ENCODE measurements at places on chromosomes 3 and 15.
A peak's percentile ranks its signal among the peaks of the same experiment; 100 is the strongest.

DNA sequence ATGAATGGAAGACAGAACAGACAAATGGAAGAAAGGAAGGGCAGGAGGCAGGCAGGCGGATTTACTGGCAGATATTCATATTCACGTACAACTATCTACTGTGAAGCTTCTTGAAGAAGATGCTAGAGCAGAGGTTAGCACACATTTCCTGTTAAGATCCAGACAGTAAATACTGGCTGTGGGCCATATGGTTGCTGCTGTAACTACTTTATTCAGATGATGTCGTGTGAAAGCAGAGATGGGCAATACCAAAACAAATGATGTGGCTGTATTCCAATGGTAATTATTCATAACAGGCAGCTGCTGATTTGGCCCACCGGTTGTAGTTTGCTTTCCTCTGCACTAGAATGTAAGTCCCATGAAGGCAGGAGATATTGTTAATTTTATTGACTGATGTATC lies 115.7 kb upstream of the PRTG start:
- no peak for DNase-seq

GRCh38 chr3:193943200-193943599 lies 192.7 kb upstream of the HES1 start:
- DNase-seq: no peak

GRCh38 chr3:48747015-48747615 lies 30.1 kb upstream of the IP6K2 start:
- no peak for DNase-seq

- DNase-seq: no peak
Observed at GRCh38 chr3:142943870-142944269, 19.6 kb downstream of the PAQR9 start.

GRCh38 chr15:75732809-75733451 lies 20.3 kb upstream of the CSPG4 start:
- peak; percentile 44 for DNase-seq

DNA sequence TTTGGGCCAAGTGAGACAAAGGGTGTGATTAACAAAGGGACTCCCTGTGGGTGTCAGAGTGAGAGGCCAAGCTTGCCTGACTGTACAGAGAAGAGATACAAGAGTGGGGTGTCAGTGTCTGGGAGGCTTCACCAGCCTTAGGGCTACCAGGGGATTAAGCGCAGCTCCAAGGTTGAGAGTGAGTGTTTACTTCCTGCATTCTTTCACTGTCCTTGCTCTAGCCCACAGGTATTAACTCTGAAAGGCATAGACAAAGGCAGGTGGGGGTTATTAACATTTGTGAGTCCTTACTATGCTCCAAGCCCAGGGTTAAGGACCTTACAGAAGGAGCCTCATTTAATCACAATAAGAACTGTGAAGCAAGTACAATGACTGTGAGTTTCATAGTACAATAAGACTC lies 107.6 kb downstream of the IL20RB start:
- DNase-seq: no peak

GRCh38 chr3:134827213-134827612 lies 32.2 kb downstream of the EPHB1 start:
- no peak for DNase-seq

DNA sequence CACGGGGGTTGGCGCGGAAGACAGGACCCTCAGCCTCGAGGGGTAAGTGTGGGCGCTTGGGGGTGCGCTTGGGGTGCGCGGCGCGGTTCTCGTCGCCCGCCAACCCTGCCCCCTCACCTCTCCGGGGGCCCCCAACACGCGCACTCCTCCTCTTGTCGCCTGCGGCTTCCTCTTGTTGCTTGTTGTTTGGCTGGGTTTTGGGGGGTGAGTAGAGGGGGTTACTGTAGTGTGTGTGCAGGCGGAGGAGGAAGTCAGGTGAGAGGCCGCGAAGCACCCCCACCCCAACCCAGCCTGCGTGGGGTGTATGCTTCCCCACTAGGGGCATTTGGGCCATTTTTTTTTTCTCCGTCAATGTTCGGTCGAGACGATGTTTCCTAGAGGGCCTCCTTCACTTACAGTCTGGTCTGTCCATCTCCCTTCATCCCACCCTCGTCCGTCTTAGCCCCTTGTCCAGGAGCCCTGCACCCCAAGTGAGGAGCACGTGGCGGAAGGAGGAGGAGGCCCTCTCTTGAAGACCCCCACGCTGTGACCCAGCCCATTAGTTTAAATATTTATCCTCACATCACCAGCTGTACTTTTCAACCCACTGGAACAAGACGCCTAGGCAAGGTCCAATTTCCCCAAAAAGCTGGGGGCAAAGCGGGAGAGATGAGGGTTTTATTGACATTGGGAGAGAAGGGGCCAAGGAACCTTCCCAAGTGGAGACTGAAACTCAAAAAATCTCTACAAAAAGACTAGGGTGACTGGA lies 20.4 kb upstream of the SATB1 start:
- DNase-seq: peak; percentile 75

DNA sequence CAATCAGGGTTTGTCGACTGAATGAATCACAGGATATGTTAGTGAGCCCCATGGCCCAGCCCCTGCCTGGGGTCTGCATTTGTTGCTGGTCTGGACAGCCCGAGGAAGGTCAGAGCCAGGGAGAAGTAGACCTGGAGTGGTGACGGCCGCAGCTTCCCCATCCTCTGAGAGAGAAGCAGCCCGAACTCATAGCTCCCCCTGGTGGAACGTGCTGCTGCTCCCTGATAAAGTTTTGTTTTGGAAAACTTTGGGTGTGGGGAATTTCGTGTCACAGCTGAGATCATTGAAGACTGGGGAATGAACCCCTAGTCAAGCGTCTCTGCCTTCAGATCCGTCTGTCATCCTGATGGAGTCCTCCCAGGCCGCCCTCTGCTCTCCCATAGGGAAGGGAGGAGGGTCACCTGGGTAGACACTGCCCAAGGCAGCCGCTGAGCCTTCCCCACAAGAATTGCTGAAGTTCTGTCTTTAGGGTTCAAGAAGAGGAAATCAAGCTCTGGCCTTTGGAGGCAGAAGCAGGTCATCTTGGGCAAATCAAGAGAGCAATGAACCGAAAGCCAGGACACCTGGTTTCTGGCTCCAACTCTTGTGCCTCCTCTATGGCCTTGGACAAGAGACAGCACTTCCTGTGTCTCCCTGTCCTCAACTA lies 60.5 kb downstream of the GLDN start:
- DNase-seq: no peak

All from activated CD8-positive, alpha-beta memory T cell treated with anti-CD3 and anti-CD28 coated beads, Interleukin-2, amount 50 U/mL, for 4 hours (primary cell).